SW 1271 (cell line): ENCODE measurements at places on chromosomes 2 and 18.

DNA sequence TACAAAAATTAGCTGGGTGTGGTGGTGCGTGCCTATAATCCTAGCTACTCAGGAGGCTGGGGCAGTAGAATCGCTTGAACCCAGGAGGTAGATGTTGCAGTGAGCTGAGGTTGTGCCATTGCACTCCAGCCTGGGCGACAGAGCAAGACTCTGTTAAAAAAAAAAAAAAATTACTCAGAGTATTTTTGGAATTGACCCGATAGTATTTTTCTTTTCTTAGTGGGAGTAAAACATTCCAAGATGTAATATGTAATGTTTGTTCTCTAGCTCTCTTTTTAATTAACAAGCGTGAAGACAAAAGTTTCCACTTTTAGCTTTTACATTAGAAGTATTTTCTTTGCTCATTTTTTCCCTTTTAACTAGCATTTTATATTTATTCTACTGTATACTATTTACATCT lies 12.0 kb upstream of the TMEM18 start:
- DNase-seq, result no peak

- DNase-seq, result no peak
Observed at GRCh38 chr2:49982871-49983270, 828.6 kb upstream of the FSHR start.

DNA sequence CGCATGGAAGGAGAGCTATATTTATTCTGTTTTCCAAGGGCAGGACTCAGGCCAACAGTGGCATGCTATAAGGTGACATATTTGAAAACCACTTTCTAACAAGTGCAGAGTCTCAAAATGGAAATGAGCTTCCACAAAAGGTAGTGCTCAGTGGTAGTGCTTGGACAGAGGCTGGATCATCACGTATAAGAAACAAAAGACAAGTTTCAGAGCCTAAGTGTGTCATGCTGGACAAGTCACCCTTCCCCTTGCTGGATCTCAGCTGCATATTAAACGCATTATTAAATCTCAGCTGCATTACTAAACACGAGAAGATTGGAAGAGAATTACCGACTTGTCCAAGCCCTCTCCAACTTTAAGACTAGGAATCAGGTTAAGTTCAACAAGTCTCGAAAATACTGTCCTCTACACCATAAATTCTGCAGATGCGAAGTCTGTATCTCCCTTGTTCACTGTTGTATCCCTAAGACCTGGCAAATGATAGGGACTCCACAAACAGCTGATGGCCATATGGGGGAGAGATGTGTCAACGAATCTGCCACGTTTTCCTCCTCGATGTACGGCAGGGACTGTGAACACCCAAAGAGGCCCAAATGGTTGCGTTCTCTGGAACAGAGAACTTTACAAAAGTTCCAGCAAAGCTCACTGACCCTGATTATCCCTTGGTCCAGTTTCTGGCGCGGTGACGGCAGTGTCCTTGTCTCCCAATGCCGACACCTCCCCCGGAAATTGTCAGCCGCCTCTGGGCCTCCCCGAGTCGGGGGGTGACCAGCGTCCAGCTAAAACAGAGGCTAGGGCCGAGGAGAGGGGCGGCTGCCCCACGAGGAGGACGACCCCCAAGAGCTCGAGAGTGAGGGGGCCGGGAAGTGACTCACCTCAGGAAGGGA lies 611 bp downstream of the NOL10 start:
- no peak for DNase-seq

DNA sequence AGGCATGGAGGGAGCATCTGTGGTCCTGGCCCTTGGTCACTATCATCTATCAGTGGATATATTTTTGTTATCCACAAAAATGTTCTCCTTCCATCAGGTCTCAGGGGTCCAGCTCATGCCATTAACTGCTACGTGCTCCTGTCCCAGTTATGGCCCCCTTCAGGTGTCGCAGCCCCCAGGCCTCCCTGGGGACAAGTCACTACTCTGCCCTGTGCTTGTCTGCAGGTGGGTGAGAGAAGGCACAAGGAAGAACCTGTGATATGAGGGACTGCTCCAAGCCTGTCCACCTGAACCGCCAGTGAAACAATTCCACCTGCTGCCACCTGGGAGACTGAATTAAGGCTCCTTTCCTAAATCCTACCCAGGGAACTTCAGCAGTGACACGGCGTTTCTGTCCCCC lies 229.6 kb upstream of the ID2 start:
- DNase-seq, result no peak

- DNase-seq, result no peak
Observed at GRCh38 chr2:207676827-207677354, 34.5 kb upstream of the CCNYL1 start.

- DNase-seq, result no peak
Observed at GRCh38 chr2:63484481-63484880, 103.8 kb downstream of the WDPCP start.

- no peak for DNase-seq
Observed at GRCh38 chr2:120108749-120109148, 95.9 kb downstream of the EPB41L5 start.

DNA sequence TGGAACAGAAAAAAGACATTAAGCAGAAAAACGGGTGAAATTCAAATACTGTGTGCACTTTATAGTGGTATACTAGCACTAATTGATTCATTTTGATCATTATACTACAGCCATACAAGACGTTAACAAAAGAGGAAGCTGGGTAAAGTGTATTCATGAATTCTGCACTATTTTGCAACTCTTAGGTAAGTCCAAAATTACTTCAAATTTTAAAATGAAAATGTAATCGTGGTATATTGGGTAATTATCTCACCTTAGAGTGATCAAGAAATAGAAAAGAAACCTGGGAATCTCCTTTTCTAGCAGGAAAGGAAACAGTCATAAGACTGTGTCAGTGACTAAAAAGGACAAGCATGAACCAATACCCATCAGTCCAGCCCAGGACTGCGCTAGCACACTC lies 5.4 kb downstream of the TGFBRAP1 start:
- DNase-seq, result no peak
